Adrenal gland (tissue), 19 donors: ENCODE measurements at places on chromosomes 5 and 9.

GRCh38 chr5:137216976-137217598 lies 282.0 kb downstream of the SPOCK1 start:
- DNase-seq = no peak

DNA sequence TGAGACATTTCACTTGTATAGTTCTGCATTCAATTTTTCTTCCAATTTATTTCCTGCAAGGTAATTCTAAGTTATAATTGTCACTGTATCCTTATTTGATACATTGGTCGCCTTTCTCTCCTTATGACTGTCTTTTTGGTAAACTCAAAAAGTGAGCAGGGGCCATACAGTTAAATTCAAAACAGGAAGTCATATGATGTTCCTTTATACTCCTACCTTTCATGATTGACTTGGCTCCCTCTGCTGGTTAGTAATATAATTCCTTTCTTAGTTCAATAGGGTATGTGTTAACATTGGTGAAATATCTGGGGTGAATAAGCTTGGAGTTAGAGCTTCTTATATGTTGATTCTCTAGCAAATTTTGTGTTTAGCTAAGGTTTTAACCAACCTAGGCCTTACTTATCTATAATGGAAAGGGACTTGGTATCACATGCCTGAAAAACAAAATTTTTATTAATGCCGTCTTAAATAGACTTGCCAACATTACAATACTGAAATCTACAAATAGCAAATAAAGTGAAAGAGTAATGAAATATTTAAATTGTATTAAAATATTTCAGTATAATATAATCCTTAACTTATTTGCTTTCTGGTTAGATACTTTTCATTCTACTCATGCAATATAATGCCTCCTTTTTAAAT lies 6.0 kb upstream of the NIPBL start:
- DNase-seq = no peak

DNA sequence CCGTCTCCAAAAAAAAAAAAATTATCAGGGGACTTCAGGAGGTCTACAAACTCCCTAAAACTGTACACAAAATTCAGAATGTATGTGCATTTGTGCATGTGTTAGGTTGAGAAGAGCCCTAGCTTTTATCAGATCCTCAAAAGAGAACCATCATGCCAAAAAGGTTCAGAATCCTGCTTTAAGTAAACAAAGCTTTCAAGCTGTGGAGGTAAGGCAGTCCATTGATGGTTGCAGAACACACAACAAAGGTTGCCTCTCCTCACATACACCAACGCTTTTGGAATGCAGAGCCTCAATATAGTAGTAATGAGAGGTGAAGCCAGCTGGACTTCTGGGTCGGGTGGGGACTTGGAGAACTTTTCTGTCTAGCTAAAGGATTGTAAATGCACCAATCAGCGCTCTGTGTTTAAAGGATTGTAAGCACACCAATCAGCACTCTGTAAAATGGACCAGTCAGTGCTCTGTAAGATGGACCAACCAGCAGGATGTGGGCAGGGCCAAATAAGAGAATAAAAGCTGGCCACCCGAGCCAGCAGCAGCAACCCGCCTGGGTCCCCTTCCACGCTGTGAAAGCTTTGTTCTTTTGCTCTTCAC lies 57.9 kb upstream of the RNF38 start:
- DNase-seq = no peak

DNA sequence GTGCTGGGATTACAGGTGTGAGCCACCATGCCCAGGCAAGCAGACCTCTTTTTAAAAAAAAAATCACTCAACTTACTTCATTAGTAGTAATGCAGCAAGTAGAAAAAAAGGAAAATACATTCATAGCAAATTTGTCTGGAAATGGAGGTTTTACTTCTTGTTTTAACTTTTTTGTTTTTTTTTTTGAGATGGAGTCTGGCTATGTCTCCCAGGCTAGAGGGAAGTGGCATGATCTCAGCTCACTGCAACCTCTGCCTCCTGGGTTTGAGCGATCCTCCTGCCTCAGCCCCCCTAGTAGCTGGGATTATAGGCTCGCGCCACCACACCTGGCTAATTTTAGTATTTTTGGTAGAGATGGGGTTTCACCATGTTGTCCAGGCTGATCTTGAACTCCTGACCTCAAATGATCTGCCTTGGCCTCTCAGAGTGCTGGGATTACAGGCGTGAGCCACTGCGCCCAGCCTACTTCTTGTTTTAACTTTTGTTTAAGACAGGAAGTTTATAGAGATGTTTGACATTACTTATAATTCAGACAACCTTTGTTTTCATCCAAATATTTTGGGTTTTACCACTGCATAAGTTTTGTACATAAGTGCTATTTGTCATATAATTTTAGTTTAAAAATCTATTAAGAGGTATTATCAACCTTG lies 26.5 kb downstream of the UBE2R2 start:
- DNase-seq = no peak

DNA sequence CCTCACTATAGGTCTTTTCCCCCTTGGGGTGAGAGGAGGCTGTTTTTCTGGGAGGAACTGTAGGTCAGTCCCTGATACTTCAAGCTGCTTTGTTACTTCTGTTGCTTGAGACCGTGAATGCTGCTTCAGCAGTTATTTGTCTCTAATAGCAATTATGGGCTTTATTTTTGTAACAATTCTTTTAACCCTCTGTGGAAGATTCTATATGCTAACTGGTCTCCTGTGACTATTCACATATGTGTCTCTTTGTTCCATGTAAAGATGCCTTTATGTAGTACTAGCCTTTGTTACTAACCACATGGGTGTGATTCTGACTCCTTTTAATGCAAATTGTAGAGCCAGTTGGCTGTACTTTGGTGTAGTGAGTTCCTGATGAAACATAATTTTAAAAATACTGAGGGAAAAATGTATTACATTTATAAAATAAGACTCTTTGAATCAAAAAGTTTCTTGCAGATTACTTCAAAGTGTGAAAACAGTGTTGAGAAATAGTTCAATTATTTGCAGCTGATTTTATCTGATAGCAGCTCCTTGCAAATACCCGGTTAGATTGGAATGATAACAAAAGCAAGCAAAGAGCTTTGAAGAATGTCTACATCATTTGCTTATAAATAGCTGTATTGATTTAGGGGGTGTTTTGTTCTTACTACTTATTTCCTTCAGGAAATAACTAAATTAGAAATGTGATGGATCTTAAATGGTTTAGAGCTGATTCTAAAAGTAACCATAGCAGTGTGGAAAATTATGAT lies 46.6 kb downstream of the ANGPTL2 start:
- no peak for DNase-seq

DNA sequence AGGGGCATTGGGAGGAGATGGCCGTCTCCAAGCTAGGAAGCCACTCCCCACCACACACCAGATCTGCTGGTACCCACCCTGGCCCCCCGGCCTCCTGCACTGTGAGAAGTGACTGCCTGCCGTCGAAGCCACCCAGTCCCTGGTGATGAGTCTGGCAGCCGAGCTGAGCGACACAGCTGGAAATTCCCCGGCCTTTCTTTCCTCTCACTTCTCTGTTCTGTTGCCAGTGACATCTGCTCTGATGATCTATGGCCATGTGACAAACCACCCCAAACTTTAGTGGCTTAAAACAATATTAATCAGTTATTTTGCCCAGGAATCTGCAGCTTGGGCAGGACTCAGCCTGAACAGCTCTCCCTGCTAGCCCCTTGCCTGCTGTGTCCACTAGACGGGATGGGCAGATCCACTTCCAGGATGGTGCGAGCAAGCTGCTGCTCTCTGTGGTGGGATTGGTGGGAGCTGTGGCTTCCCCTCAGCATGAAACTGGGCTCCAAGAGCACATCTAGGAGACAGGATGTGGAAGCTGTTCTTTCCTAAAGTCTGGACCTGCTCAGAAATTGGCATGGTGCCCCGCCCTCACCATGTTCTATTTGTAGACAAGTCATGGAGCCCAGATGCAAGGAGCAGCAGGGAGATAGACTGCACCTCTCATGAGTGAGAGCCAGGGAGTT lies 211.2 kb downstream of the GADD45G start:
- peak; percentile 55 for DNase-seq

DNA sequence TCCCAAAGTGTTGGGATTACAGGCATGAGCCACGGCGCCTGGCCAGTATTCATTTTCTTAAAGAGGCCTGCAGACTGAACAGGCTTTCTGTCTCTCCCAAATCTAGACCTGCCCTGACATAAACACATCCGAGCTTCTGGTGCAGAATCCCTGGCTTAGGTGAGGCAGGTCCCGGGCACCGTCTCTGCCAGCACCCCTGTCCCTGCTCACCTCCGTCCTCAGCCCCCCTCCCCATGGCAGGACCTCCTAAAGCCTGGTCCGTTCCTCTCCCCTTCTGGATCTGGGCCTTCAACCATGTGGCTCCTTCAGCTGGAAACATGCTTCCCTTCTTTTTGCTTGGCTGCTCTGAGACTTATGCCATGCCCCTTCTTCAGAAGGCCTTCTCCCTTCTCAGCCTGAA lies 22.7 kb upstream of the RXRA start:
- DNase-seq = no peak

DNA sequence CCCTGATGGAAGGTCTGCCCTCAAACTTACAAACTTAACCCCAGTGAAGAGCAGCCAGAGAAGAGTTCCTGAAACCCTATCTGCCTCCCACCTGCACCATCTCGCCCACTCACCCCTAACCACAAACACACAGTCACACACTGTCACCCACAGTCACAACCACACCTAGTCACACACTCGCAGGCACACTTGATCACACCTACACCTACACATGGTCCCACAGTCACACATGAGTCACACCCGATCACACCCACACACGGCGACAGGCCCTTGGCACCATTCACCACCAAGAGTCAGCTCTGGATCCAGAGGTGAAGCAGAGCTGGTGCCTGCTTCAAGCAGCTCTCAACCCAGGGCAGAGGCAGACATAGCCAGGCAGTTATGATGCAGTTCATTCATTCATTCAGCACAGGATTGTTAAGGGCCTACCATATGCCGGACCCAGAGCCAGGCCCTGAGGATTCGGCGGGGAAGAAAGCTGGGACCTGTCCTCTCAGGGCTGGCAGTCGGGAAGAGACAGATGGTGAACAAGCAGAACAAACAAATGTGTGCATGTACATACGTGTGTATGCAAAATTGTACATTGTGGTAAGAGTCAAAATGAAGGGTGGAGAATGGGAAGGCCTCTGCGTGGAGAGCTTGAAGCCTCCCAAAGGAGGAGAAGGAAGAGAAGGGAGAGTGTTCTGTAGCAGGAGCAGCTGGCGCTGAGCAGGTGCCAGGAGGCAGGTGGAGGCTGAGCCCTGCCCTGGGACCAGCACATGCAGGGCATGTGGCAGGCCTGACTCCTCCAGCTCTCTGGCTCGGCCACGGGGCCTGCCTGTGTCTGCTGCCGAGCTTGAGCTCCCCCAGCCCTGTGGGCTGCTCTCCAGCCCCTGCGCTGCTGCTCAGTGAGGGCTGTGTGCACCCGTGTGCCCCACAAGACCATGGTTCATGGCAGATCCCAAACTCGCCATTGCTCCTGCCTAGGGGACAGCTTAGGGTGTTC lies 6.4 kb downstream of the TSPAN17 start:
- no peak for DNase-seq

DNA sequence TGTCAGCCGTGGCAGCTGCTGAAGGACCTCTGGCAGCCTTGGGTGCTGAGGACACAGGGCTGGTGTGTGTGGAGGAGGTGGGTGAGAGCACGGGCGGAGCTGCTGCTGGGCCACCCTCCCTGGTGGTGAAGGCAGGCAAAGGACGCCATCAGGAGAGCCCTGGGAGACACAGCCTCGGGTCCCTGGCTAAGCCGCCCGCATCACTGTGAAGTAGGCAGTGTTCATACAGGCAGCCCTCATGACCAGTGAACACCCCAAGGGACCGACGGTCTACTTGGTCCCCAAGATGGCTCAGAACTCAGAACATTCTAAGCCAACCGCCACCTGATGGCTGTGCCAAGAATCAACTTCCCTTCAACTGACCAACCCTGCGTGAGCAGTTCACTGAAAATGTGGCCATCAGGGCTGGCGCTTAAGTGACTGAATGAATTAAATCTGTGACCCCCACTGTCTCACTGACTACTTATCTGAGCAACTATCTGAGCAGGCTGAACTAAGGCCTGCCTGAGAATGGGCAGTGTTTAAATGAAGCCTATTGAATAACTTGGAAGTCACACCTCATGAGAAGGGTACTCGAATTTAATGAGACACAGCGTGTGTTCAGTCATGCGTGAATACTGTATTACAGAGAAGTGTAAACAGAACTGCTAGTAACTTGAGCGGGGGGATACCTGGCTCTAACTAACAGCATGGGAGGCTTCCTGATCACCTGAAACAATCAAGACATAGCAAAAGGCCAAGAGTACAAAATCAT lies 54.7 kb upstream of the SIMC1 start:
- no peak for DNase-seq

GRCh38 chr5:103128202-103128601 lies 8.1 kb downstream of the PPIP5K2 start:
- no peak for DNase-seq

GRCh38 chr9:100088202-100088601 lies 10.6 kb downstream of the ERP44 start:
- DNase-seq = no peak

- peak; percentile 80 for DNase-seq
Measured at GRCh38 chr5:55146543-55147151, 13.3 kb upstream of the GPX8 start.

DNA sequence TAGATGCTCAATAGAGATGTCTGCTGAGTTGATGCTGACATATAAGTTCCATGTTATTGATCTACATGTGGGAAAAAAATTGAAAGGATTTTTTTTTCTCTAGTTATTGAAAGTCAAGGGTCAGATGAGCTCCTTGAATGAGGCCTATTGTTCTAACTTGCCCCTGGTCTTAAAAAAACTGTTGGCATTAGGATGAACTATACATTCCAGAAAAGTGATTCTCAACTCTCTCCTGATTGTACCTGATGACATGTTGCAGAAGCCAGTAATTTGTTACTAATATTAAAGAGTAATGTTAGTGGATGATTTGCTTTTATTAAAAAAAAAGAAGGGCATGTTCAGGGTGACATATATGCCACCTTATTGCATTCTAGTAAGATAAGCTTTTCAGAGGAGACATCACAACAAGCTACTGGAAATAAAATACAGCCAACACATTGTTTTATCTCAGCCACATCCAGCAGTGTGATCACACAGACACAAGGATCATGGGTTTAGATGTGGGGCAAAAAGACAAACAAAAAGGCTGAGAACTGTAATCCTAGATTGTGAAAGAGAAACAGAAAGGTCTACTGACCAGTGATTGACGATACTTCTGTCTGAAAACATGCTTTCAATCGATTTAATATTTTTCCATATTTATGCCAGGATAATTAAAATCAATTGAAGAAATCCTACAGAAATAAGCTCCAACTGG lies 1314.1 kb upstream of the C9orf72 start:
- no peak for DNase-seq

DNA sequence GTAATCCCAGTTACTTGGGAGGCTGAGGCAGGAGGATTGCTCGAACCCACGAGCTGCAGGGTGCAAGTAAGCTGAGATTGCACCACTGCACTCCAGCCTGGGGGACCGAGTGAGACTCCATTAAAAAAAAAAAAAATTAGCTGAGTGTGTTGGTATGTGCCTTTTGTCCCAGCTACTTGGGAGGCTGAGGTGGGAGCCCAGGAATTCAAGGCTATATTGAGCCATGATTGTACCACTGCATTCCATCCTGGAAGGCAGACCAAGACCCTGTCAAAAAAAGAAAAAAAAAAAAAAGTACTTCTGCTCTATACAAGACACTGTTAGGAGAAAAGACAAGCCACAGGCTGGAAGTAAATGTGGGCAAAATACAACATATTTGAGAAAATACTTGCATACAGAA lies 68.5 kb upstream of the FBXW11 start:
- no peak for DNase-seq
